ENCODE measurements at places on chromosomes 1 and 21.

DNA sequence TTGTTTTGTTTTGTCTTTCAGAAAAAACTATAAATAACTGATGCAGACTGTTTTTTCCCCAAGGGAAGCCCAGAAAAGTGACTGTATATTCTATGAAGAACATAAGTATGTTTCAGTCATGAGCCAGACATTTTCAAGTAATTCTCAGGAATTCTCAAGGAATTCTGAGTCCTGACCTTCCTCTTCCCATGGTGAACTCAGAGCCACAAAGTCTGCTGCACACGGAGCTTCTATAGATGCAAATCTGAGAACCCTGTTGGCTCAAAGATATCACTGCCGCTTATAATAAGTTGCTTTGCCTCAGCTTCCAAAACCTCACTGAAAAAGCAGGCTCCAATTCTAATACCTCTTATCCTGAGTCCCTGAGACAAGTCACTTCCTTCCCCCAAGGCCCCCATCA is 418.5 kb upstream of the RUNX1 start:
- no peak for DNase-seq

DNA sequence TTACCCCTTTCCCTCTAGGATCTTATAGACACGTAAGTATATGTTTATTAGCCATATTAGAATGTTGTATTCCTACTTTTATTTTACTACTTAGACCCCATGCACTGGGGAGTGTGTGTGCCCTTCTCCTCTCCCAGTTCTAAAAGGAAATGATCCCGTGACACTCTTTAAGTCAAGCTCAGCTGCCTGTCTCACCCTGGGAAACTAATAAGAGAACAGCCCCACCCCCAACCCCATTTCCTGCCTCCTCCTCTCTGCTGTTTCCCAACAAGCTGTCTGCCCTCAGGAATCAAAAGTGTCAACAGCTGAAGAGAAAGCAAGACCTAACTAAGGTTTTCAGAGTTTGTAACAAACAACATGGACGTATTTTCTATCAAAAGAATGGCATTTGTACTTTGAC is 92.6 kb upstream of the VAV3 start:
- DNase-seq, result no peak

DNA sequence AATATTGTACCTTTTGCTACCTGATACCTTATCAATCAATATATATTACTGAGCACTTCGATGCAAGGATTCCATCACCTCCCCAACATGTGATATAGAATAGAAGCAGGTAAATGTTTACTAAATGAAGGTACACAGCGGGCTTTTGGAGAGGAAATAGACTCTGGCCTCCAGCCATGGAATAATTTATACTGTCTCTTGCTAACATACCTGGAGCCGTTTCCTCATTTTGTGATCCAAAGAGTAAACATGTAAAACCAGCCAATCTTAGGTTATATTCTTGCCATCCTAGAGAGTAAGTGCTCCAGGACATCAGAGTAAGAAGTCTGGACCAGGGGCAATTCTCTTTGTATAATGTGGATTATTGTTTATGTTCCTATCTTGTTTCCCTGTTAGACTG is 39.4 kb downstream of the NDUFS5 start:
- DNase-seq, result no peak

DNA sequence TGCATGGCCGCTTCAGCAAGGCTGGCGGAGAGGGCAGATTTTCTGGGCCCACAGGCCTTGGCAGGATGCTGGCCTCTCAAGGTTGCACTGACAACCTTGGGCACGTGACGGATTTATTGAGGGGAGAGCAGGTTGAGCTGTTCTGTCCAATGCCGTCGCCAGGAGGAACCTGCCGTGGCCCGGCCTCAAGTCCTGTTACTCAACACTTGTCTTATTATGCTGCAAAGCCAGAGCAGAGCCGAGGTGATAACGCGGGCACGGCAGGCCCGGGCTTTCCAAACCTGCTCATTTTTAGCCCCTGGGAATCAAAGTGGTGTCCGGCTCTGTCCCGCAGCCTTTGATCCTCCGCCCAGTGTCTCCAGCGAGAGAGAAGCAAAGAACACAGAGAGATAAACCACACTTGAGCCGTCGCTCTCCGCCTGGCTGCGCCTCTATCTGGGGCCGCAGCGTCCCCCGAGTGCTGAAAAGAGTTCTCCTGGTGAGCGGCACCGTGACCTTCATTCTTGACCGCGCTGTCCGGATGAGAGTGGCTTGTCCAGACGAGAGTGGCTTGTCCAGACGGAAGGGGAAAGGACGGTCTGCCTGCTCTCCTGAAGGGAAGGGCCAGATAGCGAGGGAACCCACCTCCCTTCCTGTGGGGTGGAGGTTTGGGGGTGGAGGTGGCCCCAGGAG is 162.3 kb upstream of the ARHGEF16 start:
- DNase-seq, result no peak

- no peak for DNase-seq
These were observed 36.8 kb upstream of the DUSP10 start for GRCh38 chr1:221778535-221779142.

- no peak for DNase-seq
These were observed 409.2 kb downstream of the USH2A start for GRCh38 chr1:216014086-216014485.

GRCh38 chr1:184443624-184444023 is 56.8 kb downstream of the C1orf21 start:
- DNase-seq, result no peak

DNA sequence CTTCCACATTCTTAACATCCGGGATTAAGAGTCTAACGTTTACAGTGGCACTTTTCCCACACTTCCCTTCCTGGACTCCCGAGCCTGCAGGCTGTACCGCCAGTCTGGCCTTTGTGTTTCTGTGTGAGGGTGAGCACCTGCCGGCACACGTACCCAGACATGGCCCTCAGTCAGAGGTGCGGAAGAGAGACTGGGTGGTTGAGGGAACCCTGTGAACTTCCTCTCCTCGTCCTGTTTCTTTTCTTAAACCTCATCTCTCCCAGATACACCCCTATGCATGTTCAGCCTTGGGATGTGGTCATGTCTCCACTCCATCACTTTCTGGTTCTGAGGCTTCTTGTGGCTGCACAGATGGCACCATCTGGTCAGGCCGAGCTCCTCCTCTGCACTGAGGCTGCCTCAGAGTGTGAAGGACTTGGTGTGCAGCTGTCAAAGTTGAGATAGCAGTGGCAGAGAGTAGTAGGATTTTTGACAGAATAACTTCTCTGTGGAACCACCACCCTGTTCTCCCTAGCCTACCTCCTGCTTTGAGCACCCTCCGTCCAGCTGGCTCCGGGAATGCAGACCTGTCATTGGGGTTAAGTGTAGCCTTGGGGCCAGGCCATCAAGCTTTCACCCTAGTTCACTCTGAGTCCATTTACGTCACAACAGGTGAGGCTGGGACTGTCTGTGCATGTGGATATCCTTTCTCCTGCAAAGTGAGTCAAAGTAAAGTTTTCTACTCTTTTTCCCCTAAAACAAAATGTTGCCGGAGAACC is 31.4 kb downstream of the VASH2 start:
- no peak for DNase-seq

DNA sequence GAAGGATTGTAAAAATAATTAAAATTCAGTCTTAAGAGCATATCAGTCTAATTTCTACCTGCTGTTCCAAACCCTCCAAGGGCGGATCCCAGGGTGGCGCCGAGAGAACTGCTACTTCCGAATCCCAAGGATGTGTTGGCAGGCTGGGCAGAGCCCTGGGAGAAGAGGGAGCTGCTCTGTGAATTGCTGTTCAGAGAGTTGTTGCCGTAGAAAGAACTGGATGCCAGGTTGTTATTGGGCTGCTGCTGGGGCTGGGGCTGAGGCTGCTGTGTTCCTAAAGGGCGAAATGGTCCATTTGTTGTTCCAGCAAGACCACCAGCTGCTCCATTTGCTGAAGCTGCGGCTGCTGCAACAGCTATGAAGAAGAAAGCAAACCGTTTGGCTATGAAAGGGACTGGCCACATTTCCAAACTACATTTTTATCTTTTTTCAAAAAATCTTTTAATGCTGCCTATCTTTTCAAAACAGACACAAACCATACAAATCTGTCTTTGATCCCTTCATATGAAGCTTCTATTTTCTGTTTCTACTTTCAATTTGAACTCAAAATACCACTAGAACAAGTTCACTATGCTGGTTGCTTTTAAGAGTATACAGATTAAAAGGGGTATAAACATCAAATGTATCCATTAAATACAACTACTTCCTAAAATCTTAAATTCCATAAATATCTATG is 57.5 kb upstream of the SDC3 start:
- DNase-seq, result no peak

DNA sequence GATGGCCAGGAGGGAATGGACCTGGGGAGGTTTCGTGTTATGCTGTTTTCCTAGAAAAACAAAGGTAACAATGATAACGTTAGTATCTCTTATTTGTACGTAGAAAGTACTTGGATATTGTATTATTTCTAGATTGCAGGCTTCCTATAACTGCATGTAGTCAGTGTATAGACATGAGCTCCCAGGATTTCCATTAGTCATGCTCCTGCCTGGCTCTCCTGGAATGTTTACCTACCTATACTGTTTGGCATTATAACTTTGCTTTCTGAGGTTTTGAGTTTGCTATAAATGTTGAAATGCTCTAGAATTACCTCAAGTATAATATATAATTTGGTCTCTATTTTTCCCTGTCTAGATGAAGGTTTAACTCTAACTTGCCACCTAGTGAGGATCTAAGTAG is 66.1 kb downstream of the TTC3 start:
- no peak for DNase-seq

- no peak for DNase-seq
These were observed 295.4 kb downstream of the AKT3 start for GRCh38 chr1:243554686-243555085.

- DNase-seq, result no peak
These were observed 25.0 kb downstream of the PBX1 start for GRCh38 chr1:164583835-164584539.

DNA sequence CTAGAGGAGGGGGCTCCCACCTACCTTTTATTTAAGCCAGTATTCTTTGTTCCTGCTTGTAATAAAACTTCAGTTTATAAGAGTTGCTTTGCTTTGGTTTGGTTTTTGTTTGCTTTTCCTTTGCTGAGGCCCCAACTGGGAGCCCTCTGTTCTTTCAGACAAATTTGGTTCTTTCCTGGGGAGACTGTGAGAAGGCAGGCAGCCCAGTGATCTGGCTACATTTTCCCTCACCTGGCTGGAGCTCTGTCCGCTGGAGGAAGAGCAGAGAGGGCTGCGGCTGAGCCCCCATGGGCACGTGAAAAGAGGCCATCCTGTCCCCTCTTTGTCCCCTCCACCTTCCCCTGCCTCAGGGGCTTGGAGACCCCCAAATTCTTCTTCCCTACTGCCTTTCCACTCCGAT is 7.3 kb upstream of the SFN start:
- no peak for DNase-seq

DNA sequence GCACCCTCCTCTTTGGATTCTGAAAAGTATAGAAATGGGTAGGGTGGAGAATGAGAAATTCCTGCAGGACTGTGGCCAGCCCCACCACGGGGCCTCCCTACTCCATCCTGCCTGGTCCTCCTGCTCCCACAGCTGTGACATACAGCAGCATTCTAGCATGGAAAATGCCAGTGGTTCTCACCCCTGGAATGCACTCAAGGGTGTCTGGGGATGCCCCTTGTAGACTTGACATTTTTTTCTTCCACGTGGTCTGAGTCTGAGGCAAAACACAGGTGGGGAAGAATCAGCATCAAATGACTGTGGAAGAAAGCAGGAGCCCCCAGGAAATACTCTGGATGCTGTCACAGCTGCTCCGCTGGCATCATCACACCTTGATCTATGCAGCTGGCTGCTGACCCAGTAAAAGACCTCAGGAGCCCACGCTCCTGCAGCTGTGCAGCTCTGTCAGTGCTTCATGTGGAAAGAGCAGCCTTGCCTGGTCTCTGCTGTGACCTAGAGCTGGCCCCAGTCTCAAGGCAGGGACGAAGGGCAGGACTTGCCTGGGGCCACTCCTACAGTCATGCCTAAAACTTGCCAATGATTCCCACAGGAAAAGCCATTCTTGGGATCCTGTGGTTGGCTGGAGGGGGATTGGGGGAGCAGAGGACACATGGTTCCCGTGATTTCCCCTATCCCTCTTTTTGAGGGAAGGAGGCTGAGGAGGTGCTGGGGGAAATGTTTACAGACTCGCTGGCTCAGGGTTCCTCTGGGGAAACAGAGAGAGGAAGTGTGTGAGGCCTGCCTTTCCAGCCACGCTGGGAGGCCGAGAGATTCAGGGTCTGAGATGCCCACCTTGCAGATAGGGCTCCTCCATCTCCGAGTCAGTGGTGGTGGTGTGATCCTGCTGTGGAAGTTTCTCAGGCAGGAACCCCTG is 10.8 kb upstream of the A3GALT2 start:
- no peak for DNase-seq

All from neural crest cell (in vitro differentiated cells).